ENCODE measurements at places on chromosomes 16 and 17. TPM values are rescaled to one million over a fixed set of nuclear protein-coding genes. Genes with fewer than 3 reads are reported as not detected.

DNA sequence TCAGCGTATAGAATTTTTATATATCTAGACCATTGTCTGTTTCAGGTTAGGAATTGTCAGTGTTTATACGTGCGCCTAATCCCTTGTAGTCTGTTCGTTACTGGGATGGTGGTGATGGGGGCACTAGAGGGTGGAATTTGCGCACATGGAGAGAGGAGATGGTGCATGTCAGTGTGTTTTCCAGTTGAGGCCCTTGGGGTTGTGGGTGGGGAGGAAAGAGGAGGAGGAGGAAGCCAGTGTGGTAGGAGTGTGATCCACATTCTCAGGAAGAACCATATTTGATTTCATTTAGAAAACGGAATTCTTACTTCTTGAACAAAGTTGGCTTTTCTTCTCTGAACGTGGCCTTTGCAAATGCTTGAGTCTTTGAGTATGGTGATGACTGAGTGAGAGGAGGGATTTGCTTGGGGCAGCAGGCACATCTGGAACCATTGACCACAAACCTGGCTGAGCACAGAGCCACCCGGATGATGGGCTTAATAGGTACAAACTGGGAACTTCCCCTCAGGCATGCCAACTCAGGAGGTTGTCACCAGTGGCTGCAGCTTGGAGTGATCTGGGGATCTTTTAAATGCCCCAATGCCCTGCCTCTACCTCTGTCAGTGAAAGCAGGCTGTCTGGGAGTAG is 98.9 kb downstream of the PRKCB start:
- no peak for DNase-seq

GRCh38 chr16:8920645-8921346 is 38.6 kb downstream of the LITAFD start:
- DNase-seq, result no peak

GRCh38 chr16:29680180-29680598 is 1.2 kb downstream of the QPRT start:
- DNase-seq, result peak; percentile 72

DNA sequence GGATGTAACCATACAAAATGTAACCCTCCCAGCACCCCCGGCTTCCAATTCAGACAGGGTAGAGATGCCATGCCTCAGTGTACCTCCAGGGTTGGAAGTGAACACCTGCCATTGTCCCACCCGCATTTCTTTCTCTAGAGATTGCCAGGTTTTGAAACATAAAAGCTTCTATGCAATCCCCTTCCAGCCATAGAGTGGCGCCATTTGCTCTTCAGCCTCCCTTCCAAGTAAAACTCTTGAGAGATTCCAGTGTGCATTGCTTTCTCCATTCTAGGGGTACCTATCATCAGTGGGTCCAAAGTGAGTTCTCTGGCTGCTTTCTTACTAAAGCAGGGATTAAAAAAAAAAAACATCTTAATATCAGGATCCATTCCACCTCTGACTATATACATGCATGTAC is 133.1 kb upstream of the RPL38 start:
- no peak for DNase-seq

GRCh38 chr16:4404247-4404966 is 12.0 kb downstream of the CORO7 start:
- DNase-seq, result peak; percentile 46

CCL23 gene
- 3.7 TPM for total RNA-seq

Data from left colon (tissue), 2 donors.